ENCODE measurements at places on chromosomes 7 and 10.

DNA sequence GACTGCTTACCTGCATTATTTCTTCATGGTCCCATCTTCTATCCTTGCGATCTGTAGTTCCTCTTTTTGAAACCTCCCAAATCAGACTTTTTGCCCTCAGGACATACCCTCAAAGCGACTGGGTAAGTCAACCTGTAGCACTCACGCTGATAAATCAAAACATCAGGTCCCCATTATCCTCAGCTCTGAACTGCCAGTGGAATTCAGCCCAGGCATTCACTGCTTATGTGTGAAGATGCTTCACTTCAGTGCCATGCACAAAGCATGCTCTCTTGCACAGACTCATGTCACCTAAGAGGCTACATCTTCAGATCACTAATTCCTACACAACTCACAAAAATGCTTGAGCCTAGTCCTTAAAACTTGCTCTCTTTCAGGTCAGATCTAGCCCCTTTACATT lies 283.6 kb upstream of the KLF6 start:
- H3K4me1 ChIP-seq: peaks cover 3% of the 10 kb centered on the region
- H3K36me3 ChIP-seq: no peaks in the 10 kb centered on the region
- H3K27me3 ChIP-seq: no peaks in the 10 kb centered on the region
- DNase-seq: no peak
- no peak overlapping the region for H3K27ac ChIP-seq
- H3K4me3 ChIP-seq: no peak overlapping the region

DNA sequence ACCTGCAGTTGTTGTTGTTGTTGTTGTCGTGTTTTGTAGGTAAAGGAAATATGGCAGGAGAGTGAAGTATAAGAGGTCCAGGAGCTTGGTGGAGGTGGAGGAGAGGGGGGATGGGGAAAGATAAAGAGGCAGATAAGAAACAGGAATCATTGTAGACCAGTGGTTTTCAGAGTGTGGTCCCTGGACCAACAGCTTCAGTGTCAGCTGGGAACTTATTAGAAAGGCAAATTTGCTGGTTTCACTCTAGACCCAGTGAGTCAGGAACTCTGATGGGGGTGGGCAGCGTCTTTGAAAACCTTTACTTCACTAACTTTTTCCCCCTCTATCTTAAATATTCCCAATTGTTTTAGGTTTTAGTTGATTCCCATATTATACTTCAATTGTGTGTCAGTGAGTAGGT lies 241.5 kb downstream of the AUTS2 start:
- no peaks in the 10 kb centered on the region for H3K27me3 ChIP-seq
- H3K4me3 ChIP-seq: no peak overlapping the region
- H3K27ac ChIP-seq: no peak overlapping the region

DNA sequence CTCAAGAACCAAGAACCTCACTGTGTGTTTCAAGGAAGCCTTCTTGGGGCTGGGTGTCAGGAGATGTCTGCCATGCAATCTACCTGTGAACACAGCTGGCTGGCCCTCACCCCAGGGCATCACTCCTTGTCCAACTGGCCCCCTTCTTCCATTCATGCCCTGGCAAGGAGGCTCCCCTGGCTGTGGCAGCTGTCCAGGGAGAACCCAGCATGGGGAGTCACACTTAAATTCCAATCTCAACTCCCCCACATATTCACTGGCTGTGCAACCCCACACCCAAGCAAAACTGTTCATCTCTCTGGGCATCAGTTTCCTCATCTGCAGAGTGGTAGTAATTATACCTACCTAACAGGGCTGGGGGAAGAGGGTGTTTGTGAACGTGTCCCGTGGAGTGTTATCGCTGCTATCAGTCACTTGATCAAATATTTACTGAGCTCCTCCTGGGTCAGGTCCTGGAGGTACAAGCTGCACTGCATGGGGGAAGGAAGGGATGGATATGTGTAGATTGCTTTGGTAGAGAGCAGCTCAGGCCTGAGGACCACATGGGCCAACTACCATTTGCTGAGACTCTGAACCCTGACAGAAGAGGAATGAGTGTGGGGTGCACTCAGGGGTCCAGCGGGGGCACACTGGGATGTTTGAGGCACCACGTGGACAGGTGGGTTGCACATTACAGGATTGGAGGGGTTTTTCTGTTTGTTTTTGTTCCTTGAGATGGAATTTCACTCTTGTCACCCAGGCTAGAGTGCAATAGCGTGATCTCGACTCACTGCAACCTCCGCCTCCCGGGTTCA lies 2.1 kb upstream of the GPRIN2 start:
- DNase-seq: no peak
- H3K4me1 ChIP-seq: peaks cover 20% of the 10 kb centered on the region
- no peaks in the 10 kb centered on the region for H3K36me3 ChIP-seq
- peaks cover 62% of the 10 kb centered on the region for H3K27me3 ChIP-seq
- no peak overlapping the region for H3K27ac ChIP-seq

GRCh38 chr10:93296151-93296550 lies 186.0 kb downstream of the MYOF start:
- H3K27me3 ChIP-seq: no peaks in the 10 kb centered on the region
- no peak overlapping the region for H3K27ac ChIP-seq
- no peaks in the 10 kb centered on the region for H3K4me1 ChIP-seq
- no peak overlapping the region for H3K4me3 ChIP-seq

DNA sequence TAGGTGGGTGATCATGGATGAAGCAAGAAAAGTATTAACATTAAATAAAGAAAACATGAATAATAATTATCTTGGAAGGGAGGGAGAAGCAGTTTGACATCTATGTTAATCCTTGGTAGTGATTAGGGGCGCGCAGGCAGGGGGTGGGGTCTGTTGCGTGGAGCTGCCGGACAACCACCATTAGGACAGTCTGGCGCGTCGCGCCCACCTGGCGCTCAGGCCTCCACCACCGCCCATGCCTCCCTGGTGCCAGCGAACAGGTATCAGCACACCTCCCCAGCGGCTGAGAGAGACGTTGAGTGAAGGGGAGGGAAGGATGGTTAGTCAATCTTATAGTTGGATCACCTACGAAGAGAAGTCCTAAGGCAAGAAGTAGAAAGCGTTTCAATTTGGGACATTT lies 94.2 kb upstream of the CDK1 start:
- H3K27ac ChIP-seq: no peak overlapping the region
- H3K4me3 ChIP-seq: no peak overlapping the region
- no peak for DNase-seq
- peaks cover 5% of the 10 kb centered on the region for H3K27me3 ChIP-seq
- no peaks in the 10 kb centered on the region for H3K36me3 ChIP-seq
- no peaks in the 10 kb centered on the region for H3K4me1 ChIP-seq

DNA sequence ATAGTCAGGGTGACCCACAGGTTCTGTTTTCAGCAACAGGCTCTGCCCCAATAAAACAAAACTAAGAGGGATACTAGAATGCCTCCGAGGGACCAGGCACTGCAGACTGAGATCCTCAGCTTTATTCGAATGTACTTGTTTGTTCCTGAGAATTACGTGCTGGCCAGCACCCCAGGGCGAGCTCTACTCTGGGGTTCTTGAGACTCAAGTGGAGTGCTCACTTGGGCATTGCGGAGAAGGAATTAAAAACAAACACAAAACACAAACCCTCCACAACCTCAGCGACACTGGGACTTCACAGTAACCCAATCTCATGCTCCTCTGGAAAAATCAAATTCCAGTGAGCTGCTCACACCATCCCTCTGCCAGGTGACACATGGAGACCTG lies 250.7 kb downstream of the TNS3 start:
- H3K27ac ChIP-seq: no peak overlapping the region
- peaks cover 36% of the 10 kb centered on the region for H3K36me3 ChIP-seq
- DNase-seq: no peak
- H3K4me1 ChIP-seq: peaks cover 41% of the 10 kb centered on the region
- no peaks in the 10 kb centered on the region for H3K27me3 ChIP-seq

GRCh38 chr7:128694738-128695137 lies 22.6 kb downstream of the GARIN1A start:
- H3K36me3 ChIP-seq: peaks cover 3% of the 10 kb centered on the region
- H3K27me3 ChIP-seq: no peaks in the 10 kb centered on the region
- no peak overlapping the region for H3K27ac ChIP-seq

DNA sequence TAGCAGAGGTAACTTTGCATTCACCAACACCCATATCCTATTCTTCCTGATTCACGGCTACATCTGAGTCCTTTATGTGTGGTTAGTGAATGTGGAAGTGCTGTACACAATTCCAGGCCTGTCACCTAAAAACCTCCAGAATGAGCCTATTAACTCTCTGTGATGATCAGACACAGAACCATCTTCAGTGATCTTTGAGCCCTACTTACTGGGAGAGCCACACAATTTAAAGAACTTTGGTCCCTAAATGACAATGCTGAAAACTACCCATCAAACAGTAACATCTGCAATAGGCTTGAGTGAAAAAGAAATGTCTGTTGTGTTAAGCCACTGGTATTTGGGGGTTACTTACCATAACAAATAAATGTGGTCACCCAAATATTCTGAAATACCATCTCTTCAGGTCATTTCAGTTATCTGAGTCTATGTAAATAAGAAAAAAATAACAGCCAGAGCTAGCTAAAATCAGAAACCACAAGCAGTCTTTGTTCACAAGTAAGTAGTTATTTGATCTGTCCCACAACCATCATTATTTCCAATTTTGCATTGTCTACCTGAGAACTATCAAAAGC lies 145.7 kb downstream of the HGF start:
- peak overlapping the region; percentile 57 for H3K27ac ChIP-seq
- H3K4me1 ChIP-seq: no peaks in the 10 kb centered on the region
- no peaks in the 10 kb centered on the region for H3K27me3 ChIP-seq
- DNase-seq: no peak
- no peaks in the 10 kb centered on the region for H3K36me3 ChIP-seq
- no peak overlapping the region for H3K4me3 ChIP-seq

DNA sequence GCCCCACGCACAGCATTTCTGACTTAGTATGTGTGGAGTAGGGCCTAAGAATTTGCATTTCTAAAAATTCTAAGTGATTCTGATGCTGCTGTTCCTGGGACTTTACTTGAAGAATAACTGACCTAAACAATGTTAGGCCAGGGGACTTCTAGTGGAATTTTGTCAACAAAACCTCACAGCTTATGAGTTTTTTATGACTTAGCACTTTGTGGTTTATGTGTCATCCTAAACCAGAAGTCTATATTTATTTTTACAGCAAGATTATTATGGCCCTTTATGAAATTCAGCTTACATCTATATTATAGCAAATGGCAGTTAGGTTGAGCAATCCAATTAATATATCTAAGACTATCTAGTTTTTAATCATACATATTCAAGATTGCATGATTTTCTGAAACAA lies 24.6 kb upstream of the BET1 start:
- no peak overlapping the region for H3K27ac ChIP-seq
- H3K36me3 ChIP-seq: no peaks in the 10 kb centered on the region
- H3K4me3 ChIP-seq: no peak overlapping the region

DNA sequence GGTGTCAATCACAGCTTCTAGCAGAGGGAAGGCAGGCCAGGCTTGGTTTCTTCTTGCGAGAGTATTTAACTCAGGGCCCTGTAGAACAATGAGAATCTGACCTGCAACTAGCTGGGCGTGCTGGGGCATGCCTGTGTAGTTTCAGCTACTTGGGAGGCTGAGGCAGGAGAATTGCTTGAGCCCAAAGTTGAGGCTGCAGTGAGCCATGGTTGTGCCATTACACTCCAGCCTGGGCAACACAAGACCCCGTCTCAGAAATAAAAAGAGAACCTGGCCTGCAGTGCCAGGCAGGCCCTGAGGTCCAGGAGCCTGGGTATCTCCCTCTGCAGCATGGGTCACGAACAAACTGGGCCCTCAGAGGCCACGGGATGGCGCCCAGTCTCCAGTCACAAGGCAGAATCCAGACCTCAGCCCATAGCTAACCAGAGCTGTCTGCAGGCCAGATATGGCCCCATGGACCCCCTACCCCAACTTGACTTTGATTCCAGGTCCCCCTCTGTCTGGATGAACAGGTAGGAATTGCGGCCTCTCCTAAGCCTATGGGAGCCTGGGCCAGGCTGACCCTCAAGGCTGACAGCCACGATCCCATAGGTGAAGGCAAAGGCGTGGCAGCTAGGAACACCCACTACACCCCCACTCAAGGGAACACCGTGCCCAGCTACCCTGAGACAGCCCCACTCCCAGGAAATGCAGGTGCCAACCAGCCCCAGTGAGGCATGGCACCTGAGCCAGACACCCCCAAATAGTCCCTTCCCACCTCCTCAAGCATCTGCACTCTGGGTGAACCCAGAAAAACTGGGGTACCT lies 102.7 kb upstream of the TNRC18 start:
- H3K36me3 ChIP-seq: peaks cover 59% of the 10 kb centered on the region
- peak; percentile 38 for DNase-seq
- peaks cover 18% of the 10 kb centered on the region for H3K4me1 ChIP-seq
- no peaks in the 10 kb centered on the region for H3K27me3 ChIP-seq
- peak overlapping the region; percentile 71 for H3K27ac ChIP-seq

- peaks cover 15% of the 10 kb centered on the region for H3K27me3 ChIP-seq
- peaks cover 15% of the 10 kb centered on the region for H3K4me1 ChIP-seq
- H3K27ac ChIP-seq: no peak overlapping the region
- DNase-seq: peak; percentile 85
- no peaks in the 10 kb centered on the region for H3K36me3 ChIP-seq
- H3K4me3 ChIP-seq: peak overlapping the region; percentile 57
These were observed 6.2 kb downstream of the HHEX start for GRCh38 chr10:92695679-92696605.

DNA sequence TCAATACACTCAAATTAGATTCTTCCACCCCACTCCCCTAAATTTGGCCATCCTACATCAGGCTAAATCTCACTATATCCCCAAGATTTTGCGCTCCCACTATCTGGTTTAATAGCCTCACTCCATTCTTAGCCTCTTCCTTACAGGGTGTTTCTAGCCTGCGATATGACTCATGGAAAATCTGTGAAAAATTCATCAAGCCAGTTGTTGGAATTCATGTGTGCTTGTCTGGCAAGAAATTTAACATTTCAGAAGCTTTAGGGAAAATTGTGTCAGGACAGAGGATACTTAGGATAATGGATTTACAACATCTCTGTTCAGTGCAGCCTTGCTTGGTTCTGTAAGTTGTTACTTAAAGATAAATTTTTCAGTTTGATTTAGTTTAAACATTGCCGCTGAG lies 1249.9 kb upstream of the AUTS2 start:
- no peak overlapping the region for H3K27ac ChIP-seq
- H3K4me1 ChIP-seq: no peaks in the 10 kb centered on the region
- no peak overlapping the region for H3K4me3 ChIP-seq
- no peaks in the 10 kb centered on the region for H3K36me3 ChIP-seq

GRCh38 chr7:123656544-123657303 lies 1.1 kb downstream of the LMOD2 start:
- H3K27me3 ChIP-seq: no peaks in the 10 kb centered on the region
- DNase-seq: no peak
- H3K4me1 ChIP-seq: peaks cover 3% of the 10 kb centered on the region
- no peaks in the 10 kb centered on the region for H3K36me3 ChIP-seq
- no peak overlapping the region for H3K27ac ChIP-seq

DNA sequence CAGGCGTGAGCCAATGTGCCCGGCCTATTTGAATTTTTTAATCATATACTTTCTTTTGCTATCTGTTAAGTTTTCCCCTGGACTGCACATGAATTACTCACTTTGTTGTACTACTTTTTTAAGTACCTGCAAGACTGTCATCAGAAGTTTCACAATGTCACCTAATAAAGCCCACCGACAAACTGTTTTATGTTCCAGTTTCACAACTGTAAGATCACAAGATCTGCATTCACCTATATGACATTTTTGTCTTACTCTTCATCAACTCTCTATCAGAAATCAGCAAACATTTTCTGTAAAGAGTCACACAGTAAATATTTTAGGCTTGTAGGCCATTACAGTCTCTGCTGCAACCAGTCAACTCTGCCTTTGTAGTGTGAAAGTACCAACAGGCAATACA lies 88.5 kb downstream of the ZNF33B start:
- H3K4me1 ChIP-seq: peaks cover 11% of the 10 kb centered on the region
- H3K27ac ChIP-seq: no peak overlapping the region
- no peaks in the 10 kb centered on the region for H3K36me3 ChIP-seq
- H3K27me3 ChIP-seq: no peaks in the 10 kb centered on the region
- H3K4me3 ChIP-seq: no peak overlapping the region

Measured in mesenchymal stem cell (in vitro differentiated cells and primary cell).